ENCODE measurements at places on chromosomes 4 and X. TPM values are rescaled to one million over a fixed set of nuclear protein-coding genes. Genes with fewer than 3 reads are reported as not detected.

DNA sequence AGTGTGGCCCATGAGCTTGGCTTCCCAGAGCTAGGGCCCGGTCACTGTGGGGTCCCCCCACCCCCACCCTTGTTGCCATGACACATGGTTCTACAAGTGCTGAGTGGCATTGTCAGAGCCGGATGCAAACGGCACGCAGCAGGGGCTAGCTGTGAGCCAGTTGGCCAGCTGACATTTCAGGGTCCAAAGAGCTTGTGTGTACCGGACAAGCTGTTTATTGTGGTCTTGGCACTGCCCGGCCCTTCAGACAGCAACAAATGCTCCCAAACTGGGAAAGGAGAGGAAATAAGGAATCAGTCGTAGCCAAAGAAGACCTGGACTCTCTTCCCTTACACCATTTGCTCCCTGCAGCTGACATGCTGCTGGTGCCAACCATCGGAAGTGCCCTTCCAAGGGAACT, 36.8 kb downstream of the TSC22D3 start:
- no peak for DNase-seq

GRCh38 chr4:41218703-41219102, 4.4 kb upstream of the APBB2 start:
- DNase-seq: no peak

- no peak for DNase-seq
Measured at GRCh38 chr4:6221851-6222760, 21.8 kb upstream of the JAKMIP1 start.

Gene NDST4
- total RNA-seq: not detected

Gene DAPP1
- 25.3 TPM for total RNA-seq

Gene PDLIM3
- 127 TPM for total RNA-seq

Gene HTRA3
- 17.5 TPM for total RNA-seq
